Right ventricle myocardium superior (tissue), 1 donor: ENCODE measurements at places on chromosomes 11 and 22. TPM values are rescaled to one million over a fixed set of nuclear protein-coding genes. Genes with fewer than 3 reads are reported as not detected.

Gene ACRV1
- total RNA-seq, result not detected

Gene BARX2
- total RNA-seq, result not detected

Gene CD248
- 15.7 TPM for total RNA-seq

GRCh38 chr11:66126064-66126463 lies 56.0 kb downstream of the PACS1 start:
- DNase-seq, result no peak

Gene MCM5
- total RNA-seq, result 10.2 TPM

- DNase-seq, result no peak
Measured at GRCh38 chr11:94781837-94782236, 13.7 kb downstream of the AMOTL1 start.

DNA sequence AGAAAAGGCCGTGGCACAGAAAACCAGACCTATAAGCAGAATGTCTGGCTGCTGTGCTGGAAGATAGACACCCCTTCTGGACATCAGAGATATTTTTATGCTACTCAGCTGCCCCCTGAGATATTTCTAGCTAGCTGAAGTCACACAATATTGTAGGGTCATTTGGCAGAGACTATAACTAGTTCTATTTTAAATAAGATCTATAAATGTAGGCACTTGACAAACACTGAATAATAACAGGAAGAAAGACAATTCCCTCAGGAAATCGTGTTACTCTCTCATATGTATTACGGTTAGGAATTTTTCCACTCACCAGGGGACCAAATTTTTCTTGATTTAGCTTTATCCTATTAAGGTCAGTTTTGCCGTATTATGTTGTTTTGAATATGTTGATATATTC lies 845.4 kb downstream of the OPCML start:
- DNase-seq, result no peak

- DNase-seq, result no peak
Measured at GRCh38 chr11:11044137-11044855, 186.4 kb upstream of the ZBED5 start.

Gene FIBIN
- total RNA-seq, result 8.6 TPM

GRCh38 chr11:12117611-12118010 lies 7.2 kb downstream of the MICAL2 start:
- DNase-seq, result no peak
